Stimulated activated CD8-positive, alpha-beta memory T cell treated with anti-CD3 and anti-CD28 coated beads, Interleukin-15, amount 100 ng/mL, for 1 hour (primary cell): ENCODE measurements at places on chromosomes 2 and 18.

- no peak for DNase-seq
These were observed 271.4 kb downstream of the PIEZO2 start for GRCh38 chr18:10877987-10878386.

DNA sequence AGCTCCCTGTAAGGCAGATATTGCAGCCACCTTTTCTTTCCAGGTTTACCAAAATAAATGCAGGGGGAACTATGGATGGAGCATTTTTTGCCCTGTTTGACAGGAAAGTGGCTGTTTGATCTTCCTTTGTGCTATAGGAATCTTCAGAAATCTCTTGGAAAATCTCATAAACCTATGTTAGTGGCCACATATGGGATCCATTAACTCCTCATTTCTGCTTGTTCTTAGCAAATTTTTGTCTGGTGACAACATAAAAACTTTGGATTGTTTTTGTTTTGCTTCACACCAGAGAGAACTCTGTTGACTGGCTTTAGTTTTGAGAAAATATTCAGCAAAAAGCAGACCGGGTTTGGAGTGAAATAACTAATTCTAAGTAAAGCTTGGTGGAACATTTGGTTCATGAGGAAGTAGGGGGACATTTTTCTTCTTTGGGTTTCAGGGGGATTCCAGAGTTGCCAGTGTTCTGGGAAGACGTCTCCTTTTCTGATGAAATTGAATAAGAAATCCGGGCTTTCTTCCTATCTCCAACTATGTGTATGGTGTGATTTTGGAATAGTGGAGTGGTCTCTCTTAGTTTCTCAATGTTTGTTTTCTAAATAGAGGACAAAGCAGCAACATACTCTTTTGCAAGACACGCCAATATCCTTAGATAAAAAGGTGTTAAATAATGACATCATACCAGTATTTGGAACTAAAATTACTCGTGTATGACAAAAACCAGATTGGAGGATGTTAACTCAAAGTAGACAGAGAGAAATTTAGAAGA, 174.4 kb downstream of the ICOS start:
- DNase-seq: no peak

- DNase-seq: no peak
These were observed 136.7 kb downstream of the TMEM247 start for GRCh38 chr2:46615986-46616485.

DNA sequence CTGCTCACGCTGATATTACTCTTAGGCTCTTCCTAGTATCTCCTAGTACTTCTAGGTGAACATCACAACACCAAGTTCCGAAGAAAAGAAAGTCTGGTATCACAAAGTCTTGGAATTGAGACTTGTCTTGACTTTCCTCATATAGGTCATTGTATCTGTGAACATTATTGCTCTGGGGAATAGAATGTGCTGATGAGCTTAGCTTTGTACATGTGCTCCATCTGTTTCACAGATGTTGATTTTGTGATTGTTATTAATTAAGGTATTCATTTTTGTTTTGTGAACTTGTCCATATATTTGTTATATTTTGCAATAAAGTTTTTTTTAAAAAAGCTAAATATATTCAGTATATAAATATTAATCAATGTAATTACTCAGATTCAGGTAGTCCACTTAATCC, 111.7 kb downstream of the BABAM2 start:
- DNase-seq: no peak

GRCh38 chr18:55442561-55442960, 145.4 kb downstream of the TCF4 start:
- DNase-seq: no peak

DNA sequence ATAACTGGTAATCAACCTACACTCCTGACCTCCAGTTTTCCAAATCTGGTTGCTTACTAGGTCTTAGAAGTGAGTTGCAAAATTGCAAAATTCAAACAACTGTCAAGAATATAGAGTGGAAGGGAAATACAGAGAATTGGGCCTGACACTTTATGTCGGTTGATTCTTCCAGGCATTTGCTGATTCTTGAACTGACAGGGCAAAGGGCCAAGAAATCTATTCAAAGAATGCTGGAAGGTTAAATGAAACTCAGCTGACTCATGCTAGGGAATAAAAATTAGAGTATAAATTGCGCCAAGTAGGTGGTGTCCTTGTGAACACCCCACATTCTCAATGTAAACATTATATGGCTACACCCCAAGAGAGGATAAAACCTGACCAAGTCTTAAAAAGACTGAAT, 21.5 kb upstream of the ZSCAN30 start:
- DNase-seq: no peak

DNA sequence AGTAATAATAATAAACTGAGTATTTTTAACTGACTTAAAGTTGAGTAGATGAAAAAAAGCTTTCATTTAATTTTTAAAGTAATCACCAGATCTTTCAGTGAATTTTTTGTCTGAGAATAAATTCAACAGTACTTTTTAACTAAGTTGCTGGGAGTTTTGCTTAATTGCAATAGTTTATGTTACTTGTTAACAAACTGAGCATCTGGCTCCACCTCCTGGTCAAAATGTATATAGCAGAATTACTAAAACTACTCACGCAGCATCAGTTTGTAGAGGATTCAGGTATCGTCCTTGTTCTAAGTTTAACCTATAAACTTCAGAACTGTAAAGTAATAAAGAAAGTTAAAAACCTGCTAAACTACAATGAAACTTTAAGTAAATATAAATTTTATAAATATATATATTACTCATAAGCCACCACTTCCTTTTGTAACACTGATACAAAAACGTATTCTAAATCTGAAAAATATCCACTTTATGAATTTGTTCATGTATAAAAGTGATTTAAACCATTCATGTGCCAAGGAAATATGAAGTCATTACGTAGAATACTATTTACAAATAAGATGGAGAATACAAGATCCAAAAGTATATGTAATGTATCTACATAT, 21.3 kb downstream of the NOL10 start:
- no peak for DNase-seq

DNA sequence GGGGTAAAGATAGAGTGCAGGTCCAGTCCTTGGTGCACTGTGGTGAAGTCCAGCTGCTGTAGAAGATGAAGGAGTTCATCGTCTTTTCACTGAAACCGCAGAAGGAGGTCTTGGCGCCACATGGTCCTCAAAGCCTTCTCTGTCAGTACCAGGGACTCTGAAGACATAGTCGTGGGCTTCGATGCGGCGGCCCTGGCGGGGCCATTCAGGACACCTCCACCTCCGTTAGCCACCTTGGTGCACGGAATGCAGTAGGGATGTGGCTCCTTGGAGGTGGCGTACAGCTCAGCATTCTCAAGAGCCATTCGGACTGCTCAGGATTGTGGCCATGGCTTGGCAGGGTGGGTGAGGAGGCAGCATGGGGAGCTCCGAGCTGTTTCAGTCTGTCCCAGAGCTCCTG, 418.8 kb downstream of the SUCLG1 start:
- no peak for DNase-seq

DNA sequence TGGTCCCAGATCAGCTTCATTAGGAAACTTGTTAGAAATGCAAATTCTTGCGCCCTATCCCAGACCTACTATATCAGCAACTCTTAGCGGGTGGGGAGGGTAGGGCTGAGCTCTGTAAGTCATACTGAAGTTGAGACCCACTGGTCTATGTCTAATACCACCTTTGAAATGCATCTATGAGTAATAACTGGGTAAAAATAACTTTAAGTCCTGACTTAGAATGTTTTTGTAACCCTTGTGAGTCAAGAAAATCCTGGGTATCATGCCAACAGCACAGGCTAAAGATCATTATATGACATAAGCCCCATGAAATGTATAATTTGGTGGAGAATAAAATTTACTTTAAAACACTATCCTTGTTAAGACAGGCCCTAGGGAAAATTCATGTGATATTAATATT, 41.4 kb downstream of the PRKD3 start:
- no peak for DNase-seq

DNA sequence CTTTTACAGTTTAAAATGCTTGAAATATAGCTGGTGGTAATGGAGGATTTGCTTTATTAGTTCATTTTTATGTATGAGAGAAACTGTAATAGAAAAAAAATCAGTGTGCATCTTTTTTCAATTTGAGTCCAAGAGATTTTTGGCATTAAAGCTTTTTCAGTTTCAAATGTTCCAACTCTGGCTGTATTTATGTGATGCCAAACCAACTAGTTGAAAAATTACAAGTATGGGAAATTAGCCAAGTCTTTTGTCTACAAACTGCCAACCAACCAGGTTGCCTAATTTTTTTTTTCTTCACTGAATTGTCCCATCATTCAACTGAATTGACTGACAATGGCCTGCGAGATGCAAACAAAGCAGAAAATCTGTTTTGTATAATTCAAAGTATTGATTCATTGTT, 95.7 kb downstream of the ICOS start:
- no peak for DNase-seq

GRCh38 chr2:208183526-208183925, 6.3 kb downstream of the C2orf80 start:
- no peak for DNase-seq

DNA sequence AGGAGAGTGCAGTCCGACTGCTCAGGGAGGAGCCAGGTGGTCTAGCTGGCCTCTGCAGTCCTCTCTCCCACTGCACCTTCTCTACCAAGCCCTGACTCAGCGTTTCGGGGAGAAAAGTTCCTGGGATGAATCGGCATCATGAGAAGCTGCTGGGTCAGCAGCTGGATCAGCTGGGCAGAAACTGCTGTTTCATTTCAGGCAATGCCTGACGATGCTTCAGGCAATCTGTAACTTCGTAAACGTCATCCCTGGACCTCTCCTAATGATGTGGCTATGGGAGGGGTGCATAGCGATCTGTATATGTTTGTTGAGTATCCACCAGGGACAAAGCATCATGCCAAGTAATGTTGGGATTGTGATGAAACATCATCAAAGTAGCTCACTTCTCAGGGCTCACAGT, 20.7 kb downstream of the LIPG start:
- no peak for DNase-seq

DNA sequence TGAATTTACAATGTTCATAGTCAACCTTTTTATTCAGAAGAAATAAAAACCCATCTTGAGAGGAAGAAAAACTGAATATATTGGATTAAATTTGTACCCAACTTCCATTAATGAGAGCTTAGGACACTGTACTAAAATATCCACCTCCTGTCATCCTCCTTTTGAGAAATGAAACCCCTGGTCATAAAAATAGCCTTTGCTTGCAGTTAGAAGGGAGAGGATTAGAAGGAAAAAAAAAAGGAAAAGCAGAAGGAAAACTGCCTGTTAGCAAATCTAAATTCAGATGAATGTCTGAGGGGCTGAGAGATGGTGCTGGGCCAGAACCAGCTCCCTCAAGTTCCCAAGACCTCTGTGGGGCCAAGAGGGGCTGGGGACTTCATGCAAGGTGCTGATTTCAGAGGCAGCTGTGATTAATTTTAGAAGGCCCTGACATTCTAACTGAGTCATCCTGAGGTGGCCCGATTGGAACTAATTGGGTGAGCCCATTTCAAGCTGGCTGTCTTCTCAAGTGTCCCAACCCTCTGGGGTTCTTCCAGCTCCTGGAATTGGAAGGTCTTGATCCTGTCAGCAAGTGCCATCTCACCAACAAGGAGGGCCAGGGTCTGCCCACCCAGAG, 38.4 kb upstream of the BIN1 start:
- no peak for DNase-seq

DNA sequence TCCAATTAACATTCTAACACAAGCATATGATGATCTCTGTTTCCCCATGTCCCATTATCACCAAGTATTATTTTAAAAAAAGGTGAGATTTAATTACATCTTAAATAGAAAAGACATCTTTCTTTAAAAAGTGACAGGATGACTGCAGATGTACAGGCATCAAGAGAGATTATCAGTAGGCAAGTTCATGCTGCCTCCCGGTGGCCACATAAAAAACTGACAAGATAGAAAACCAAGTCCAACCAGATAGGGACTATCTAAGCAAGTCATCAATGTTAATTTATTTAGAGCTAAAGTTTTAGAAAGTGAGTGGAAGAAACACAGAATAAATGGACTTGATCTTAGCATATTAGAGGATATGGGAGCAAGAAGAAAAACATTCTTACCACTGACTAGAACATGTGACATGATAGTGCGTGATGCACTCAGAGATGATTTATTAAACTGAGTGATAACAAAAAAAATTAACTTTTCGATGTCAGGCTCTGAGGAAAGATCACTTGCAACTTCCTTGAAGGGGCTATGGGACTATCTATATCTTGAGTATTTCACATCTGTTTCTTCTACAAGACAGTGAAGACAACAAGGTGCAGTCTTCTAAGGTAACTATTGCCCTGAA, 5.4 kb upstream of the TDRD15 start:
- no peak for DNase-seq

GRCh38 chr2:44246436-44246835, 28.8 kb upstream of the SLC3A1 start:
- no peak for DNase-seq

- no peak for DNase-seq
These were observed 36.2 kb downstream of the POU3F3 start for GRCh38 chr2:104889960-104890684.

GRCh38 chr2:112870841-112871835, 34.6 kb upstream of the IL1B start:
- no peak for DNase-seq

GRCh38 chr2:72619626-72620025, 206.2 kb downstream of the EXOC6B start:
- DNase-seq: no peak

DNA sequence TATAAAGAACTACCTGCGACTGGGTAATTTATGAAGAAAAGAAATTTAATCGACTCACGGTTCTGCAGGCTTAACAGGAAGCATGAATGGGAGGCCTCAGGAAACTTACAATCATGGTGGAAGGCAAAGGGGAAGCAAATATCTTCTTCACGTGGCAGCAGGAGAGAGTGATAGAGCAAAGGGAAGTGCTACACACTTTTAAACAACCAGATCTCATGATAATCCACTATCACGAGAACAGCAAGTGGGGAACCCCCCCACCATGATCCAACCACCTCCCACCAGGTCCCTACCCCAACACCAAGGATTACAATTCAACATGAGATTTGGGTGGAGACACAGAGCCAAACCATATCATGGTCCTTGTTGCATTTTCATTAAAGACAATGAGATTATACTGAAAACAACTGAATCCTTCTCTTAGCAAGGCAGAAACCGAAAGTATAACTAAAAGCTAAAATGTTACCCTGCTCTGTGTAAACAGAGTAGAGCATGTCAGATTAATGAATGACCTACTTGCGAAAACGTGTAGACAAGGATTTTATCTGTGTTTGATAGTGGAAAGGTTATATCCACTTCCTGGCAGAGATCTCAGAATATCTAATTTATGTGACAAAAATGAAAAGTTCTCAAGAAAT, 60.1 kb upstream of the RBBP8 start:
- DNase-seq: no peak

- DNase-seq: peak; percentile 20
These were observed at the start of gene DPP4 for GRCh38 chr2:162073888-162074631. TSS of gene DPP4 (minus strand) at chr2:162074215. CDS start at chr2:162073981, 234 bp downstream.

DNA sequence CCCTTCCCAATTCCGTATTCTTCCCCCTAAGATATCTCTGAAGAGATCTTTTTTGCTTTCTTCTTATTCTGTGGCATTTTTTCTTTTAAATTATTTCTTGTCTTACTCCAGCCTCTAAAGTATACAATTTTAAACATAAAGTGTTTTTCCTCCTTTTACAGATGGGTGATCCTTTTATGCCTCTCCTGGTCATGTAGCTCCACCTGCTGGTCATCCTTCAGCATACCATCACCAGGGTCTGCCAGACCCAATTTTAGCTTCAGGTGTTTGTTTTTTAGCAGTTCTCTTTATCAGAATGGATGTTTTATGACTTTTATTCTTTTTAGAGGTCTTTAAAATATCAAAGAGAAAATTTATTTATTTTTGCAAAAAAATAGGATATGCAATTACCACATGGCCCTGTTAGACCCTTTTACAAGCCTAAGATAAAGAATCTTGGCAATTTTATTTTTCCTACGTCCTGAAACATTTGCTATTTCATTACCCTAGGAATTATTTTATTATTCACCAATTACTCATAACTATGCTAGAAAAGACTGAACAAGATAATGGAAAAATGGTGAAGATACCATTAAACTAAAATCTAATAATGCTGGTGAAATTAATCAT, 55.5 kb downstream of the PIGN start:
- peak; percentile 27 for DNase-seq
